ENCODE measurements at places on chromosomes 5 and 9. TPM values are rescaled to one million over a fixed set of nuclear protein-coding genes. Genes with fewer than 3 reads are reported as not detected.

KCNN2 gene
- total RNA-seq: not detected

EXOC3 gene
- 31.6 TPM for total RNA-seq

FREM1 gene
- 0.37 TPM for total RNA-seq

DDX41 gene
- 55.5 TPM for total RNA-seq

C9 gene
- not detected for total RNA-seq

TNFSF15 gene
- total RNA-seq: 0.20 TPM

PCDHB3 gene
- 0.20 TPM for total RNA-seq

OR1L8 gene
- total RNA-seq: not detected

FIBCD1 gene
- total RNA-seq: 1.8 TPM

AGXT2 gene
- total RNA-seq: not detected

DRD1 gene
- not detected for total RNA-seq

SPATA31E1 gene
- 0.59 TPM for total RNA-seq

Data from subcutaneous preadipocyte (primary cell).